ENCODE measurements at places on chromosomes 2 and 18. TPM values are rescaled to one million over a fixed set of nuclear protein-coding genes. Genes with fewer than 3 reads are reported as not detected.

Gene CPS1
- polyA plus RNA-seq = 21.9 TPM

Gene MGAT4A
- not detected for polyA plus RNA-seq

Gene PRSS56
- polyA plus RNA-seq = not detected

Gene LIMS4
- 8.7 TPM for polyA plus RNA-seq

Gene ACOXL
- polyA plus RNA-seq = not detected

Gene UGT1A6
- 0.11 TPM for polyA plus RNA-seq

Gene CTAGE1
- polyA plus RNA-seq = not detected

Gene M1AP
- 0.47 TPM for polyA plus RNA-seq

Gene SLC39A6
- 99.2 TPM for polyA plus RNA-seq

Gene ALLC
- polyA plus RNA-seq = not detected

All from BJ (cell line).